ENCODE measurements at places on chromosomes 12 and 14. TPM values are rescaled to one million over a fixed set of nuclear protein-coding genes. Genes with fewer than 3 reads are reported as not detected.

The APOF gene
- not detected for total RNA-seq

- DNase-seq = no peak
Measured at GRCh38 chr12:106885541-106886249, 70.0 kb upstream of the TMEM263 start.

DNA sequence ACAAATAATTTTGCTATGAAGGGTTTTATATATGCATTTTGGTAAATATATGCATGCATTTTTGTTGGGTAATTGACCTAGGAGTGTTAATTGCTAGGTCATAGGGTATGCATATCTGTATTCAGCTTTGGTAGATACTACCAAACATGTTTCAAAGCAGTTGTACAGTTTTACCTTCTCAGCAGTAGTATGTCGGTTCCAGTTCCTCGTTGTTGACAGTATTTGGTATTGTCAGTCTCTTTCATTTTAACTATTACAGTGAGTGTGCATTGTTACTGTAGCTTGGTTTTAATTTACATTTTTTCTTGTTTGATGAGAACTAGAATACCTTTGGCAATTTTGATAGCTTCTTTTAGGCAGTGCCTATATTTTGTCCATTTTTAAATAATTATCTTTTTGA, 98.9 kb downstream of the ARID2 start:
- no peak for DNase-seq

DNA sequence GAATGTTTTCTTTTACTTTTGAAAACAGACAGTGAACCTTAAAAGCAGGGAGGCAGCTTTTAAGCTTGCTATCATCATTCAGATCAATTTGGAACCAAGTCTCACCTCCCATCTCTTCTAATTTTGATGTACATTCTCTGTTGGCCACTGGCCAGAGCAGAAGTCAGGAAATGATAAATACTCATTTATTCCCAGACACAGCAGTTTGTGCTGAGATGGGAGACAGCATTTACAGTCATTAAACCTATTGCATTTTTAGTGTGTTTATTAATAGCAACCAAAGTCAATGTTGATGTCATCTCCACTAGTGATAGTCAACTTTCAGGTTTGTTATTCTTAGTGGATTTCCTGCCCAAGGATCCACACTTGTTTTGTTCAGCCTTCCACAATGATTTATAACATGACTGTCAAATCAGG, 320.0 kb upstream of the ATP2B1 start:
- no peak for DNase-seq

DNA sequence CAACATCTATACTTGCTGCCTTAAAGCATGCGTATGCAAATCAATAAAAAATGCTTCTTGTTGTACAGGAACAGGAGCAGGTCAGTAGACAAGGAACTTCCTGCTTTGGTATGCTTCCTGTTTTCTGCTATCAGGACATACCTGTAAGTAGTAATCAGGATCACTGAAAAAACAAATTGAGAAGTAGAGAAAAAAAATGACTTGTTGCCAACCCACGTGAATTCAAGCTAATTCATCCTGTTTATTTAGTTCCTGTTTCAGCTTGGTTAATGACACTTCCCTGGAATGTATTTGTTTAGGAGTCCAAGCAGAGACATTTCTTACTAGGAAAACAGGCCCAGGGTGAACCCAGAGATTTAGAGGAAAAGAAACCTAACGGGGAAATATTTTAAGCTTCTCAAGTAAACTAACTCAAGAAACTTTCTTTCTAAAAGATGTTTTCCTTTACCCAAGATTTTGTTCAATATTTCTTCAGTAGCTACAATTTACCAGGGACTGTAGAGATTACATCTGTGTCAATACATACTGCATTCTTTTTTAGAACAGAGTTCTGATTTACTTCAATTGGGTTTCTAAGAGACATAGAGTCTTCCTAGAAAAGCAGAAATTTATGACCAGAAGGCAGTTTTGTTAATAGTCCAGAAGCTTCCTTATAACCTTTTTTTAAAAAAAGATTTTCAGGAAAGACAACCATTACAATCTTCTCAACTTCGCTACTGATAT, 124.2 kb downstream of the PAWR start:
- DNase-seq = no peak

The AREL1 gene
- total RNA-seq = 25.2 TPM

The MIP gene
- 0.50 TPM for total RNA-seq

DNA sequence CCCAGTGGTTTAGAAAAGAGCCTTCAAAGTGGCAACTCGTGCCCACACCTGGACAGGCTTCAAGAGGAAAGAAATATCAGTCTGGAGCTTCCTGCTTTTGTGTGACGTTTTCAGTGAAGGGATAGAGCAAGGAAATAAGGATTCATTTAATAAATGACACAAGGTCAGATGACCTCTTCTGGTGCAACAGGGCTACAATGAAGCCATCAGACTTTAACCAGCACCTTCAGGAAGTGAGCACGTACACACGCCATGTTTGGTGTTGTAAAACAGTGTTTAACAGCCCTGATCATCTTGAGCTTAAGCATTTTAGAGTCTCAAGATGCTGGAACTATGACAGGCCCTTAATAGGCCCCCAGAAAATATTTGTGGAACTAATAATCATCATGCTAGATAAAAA, 59.1 kb downstream of the CCDC60 start:
- DNase-seq = no peak

GRCh38 chr12:4157122-4157521, 116.4 kb upstream of the CCND2 start:
- no peak for DNase-seq

DNA sequence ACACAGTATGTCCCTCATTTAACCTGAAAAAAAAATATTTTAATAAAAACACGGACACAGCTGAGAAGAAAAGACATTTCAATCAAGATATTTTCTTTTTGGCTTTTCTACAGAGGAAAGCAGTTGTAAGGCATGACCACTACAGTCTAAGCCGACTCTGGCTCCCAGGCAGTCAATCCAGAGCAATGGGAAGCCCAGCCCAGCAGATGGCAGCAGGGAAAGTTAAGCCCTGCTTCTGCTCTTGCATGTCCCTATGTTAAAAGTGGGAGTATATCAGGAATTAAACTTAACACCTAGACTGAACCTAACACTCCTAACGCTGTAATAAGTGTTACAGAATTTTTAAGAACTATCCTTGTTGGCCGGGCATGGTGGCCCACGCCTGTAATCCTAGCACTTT, 19.5 kb upstream of the HAL start:
- no peak for DNase-seq

- no peak for DNase-seq
Measured at GRCh38 chr12:46535376-46535775, 162.8 kb upstream of the SLC38A2 start.

DNA sequence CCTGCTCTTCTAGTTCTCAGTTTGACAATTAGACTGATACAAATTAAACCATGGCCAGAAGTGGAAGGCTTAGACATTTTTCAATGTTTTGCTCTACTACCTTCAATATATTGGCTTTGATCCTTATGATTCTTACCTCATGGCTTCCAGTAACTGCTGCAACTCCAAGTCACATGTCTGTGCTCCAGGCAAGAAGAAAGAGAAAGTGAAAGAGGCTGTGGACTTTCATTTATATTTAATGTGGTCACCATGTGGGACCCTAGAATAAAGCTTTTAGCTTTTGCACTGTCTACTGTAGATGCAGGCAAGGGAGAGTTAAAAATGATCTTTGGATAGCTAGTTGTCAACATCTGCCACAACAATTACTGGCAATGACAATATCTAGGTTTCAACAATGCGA, 214.3 kb upstream of the PDE3A start:
- no peak for DNase-seq

The ADCY4 gene
- total RNA-seq = 43.9 TPM

GRCh38 chr12:31594681-31595080, 3.7 kb upstream of the DENND5B start:
- DNase-seq = no peak

The CCDC198 gene
- total RNA-seq = not detected

- DNase-seq = no peak
Measured at GRCh38 chr14:37650356-37651037, 55.1 kb downstream of the TTC6 start.

- no peak for DNase-seq
Measured at GRCh38 chr12:23333938-23334337, 615.5 kb downstream of the SOX5 start.

DNA sequence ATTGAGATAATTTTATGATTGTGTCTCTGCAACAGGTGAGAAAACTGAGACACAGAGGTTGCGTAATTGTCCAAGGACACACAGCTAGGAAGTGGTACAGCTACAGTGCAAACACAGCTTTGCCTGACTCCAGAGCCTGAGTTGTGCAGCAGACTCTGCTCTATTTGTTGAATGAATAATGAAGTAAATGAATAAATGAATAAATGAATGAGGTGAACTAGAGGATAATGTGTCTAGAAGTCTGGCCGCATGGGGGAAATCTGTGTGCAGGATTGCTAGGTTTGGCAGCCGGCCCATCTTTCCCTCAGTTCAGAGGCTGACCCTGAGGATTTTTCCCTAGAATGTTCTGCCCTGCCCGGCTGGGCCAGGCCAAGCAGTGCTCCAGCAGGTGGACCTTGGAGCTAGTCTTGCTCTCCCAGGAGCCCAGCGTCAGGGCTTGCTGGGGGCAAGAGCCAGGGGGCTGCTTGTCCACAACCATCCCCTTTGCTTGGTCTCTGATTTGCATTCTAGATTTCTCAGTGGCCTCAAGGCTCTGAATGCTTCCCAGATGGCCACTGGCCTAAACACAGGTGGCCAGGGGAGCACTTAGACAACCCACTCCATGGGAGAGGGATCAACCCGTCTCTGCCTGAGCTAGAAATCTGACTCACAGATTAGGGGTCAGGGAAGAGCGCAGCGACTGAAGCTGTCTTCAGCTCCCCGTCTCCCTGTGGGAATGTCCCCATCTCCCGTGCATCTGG, 225.2 kb downstream of the C12orf75 start:
- no peak for DNase-seq

The MYH7 gene
- 201 TPM for total RNA-seq

The IFNG-AS1 gene
- 1.0 TPM for total RNA-seq

Data from left cardiac atrium (tissue), 4 donors.